Stimulated activated CD4-positive, alpha-beta T cell treated with anti-CD3 and anti-CD28 coated beads, Interleukin-1b, Interleukin-23, amount 100 ng/mL, for 1 hour (primary cell): ENCODE measurements at places on chromosomes 3 and 15.

GRCh38 chr15:58388211-58388610 lies 43.6 kb upstream of the LIPC start:
- no peak for DNase-seq

DNA sequence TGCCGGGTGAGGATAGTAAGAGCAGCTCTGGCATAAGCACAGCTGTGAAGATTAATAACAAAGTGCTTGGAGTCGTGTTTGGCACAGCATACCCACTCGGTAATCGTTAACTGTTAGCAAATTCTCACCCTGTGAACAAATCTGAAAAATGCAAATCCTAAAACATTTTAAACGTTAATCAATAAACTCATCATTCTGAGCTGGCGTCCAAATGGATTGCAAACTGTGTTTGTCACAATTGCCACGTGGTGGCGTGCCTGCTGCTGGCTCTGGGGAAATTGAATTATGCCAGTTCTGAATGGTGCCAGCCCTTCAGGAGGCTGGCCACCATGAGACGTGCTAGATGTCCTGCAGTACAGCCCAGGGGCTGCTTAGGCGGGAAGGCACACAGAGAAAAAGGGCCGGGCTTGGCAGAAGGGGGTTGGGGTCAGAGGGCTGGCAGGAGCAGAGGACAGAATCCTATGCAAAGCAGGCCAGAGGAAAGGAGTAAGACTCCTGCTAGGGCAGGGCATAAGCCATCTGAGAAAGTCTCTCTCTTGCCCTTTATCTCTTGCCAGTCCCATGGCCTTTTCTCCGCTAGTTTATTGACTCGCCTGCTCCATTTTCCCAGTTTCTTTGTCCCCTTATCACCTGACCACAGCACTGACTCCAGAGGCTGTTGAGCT lies 22.1 kb upstream of the POLG start:
- DNase-seq = no peak

DNA sequence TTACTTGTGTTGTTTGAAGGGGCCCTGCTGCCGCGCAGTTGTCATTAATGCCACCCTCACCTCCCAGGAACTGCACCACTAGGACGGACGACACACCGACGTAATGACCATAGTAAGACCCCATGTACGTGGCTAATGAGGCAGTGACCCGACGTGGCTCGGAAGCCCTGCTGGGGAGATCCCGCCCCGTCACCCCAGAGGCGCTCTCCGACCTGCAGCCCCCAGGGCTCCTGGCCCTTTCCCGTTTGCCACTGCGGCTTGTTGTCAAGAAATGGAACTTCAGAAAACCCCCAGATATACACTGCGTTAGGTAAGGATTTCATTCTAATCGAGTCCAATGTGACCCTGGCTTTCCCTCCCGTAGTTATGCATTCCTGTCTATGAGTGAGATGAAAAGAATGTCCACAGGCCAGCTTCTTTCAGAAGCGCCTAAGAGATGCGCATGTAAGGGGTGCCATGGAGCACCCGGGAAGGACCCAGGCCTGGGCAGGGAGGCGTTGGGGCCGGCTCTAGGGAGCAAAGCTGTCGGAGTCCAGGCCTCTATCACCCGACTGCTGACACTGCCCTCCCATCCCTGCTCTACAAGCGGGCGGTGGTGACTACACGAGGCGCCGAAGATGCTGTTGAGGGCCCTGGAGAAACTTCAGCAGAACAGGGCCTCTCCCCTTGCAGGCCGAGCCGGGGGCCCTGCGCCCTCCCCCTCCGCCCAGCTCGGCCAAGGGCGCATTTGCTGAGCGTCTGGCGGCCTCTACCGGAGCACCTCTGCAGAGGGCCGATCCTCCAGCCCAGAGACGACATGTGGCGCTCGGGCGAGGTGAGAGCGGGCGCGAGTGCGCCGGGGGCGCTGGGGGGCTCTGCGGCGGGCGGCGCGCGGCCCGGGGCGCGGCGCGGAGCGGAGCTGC lies at the start of gene GABRA5:
TSS of gene GABRA5 (plus strand) at position 765 of the 902 bp plus-strand sequence. CDS start 2,187 bp downstream, outside the sequence.
- DNase-seq = no peak

DNA sequence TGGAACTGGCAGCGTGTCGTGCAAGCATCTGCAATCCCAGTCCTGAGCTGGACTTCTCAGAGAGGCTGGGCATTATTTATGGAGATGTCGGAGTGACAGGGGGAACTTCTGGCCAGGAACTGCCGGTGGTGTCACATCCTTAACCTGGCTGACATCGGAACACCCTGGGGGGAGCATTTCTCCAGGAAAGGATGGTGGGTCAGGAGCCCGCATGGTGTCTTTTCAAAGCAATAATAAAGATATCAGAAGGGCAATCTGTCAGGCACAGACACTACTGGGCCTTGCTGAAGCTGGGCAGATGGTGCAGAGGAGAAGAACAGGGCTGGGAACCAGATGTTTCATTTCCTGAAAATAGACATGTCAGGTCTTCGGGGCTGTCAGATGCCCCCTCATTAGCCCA lies 133.5 kb downstream of the WNT7A start:
- no peak for DNase-seq

GRCh38 chr3:123587401-123587800 lies 2.5 kb upstream of the HACD2 start:
- no peak for DNase-seq

DNA sequence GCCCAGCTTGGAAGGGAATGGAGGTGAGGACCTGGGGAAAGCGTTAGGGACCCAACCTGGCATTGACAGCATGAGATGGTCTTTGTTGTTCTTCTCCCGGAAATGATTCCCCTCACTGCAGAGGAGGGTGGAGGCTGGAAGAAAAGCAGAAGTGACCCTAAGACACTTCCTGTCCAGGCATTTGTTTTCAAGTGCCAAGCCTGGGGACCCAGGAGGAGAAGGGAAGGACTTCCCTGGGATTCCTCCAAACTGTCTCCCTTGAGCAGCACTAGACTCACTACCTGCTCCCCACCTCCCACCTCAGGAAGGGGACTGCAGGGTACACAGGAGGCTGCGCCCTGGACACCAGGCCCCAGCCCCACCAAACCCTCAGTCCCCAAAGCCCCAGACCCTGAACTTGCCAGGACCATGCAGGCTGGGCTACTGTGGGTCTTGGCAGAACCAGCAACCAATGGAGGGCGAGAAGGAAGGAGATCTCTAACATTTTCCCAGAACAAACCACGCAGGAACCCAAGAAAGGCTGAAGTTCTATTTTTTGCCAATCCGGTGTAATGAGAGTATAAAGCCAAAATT lies 9.8 kb upstream of the VIPR1 start:
- no peak for DNase-seq

DNA sequence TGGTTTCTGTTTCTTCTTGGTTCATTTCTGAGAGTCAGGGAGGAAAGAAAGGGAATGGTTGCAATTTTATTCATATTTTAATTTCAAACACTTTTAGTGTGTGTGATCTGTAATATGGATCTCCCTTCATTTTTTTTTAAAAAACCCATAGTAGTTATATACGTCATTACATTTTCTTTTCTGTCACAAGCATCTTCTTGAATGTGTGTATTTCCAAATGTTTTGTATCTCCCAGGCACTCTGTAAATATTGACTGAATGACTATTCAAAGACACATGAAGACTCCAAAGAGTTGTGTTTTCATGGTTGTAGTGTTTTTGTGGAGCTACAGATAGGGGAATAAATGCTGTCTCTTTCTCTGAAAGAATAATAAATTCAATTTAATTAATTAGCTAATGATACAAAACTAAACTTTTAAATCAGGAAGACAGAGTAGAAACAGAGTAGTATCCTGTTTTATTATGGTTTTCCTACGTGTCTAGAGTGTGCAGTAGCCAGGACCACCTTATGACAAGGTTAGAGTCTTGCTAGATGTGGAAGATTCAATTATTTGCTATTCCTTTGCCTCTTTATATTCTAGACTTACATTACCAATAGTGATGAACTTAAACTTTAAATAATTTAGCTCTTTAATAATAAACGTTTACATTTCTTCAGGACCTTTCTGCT lies 35.5 kb downstream of the NECTIN3 start:
- no peak for DNase-seq

GRCh38 chr3:194785315-194785714 lies 99.6 kb downstream of the FAM43A start:
- no peak for DNase-seq

DNA sequence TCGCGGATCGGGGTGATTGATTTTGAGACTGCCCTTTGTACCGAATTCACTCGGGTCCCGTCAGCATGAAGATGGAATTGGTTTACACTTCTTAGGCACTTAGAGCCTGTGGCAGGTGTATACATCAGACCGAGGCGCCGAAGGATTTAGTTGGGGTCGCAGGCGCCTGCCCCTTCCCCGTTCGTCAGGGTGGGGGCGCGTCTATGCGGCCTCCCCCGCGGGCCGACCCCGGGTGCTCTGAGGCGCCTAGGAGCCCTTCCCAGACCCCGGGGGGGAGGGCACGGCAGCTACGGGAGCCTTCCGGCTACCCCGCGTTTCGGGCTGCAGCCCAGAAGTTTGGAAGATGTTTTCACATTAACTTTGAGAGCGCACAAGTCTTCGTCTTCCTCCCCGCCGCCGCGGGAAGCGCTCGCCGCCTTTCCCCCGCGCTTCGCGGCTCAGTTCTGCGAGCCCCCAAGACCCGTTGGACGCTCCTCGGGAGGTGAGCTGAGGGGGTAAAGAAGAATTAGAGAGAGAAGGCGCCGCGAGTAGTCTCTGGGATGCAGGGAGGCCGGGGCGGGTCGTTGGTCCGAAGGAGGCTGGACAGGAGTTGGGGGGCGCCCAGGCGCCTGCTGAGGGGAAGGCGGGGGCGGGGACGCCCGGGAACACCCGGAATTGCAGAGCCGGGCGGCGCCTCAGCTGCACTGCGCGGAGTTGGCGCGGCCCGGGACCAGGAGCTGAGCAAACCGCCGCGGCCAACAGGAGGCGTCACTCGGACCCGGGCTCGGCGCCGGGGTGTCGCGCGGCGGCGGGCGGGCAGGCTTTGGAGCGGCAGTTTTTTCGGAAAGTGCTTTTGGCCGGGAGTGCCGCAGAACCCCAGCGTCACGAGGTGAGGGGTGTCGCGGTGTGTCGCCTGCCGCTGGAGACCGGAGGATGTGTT lies 780 bp downstream of the TIPARP start:
- DNase-seq = peak; percentile 10
